BE2C (cell line): ENCODE measurements at places on chromosomes 7 and 10.

DNA sequence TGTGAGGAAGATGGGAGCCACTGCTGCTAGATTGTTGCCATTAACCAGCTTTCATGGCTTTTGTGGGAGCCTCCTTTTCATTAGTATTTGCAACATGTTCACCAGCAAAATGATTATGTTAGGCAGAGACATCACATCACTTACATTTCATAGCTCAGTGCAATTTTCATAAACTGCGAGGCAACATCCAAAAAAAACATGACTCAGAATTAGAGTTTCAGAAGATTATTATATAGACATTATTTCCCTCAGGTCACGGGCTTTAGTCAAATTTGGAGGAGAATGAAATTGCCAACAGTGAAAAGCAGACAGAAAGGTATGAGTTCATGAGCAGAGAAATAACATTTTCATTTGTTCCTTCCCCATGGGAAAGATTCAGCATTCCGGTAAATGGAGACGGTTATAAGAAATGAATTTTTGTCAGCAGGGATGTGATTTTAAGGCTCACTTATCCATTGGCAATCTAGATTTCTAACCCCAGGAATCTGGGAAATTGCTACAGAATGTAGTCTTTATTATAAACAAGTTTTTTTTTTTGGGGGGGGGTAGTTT, 573.2 kb downstream of the AUTS2 start:
- no peak for DNase-seq

DNA sequence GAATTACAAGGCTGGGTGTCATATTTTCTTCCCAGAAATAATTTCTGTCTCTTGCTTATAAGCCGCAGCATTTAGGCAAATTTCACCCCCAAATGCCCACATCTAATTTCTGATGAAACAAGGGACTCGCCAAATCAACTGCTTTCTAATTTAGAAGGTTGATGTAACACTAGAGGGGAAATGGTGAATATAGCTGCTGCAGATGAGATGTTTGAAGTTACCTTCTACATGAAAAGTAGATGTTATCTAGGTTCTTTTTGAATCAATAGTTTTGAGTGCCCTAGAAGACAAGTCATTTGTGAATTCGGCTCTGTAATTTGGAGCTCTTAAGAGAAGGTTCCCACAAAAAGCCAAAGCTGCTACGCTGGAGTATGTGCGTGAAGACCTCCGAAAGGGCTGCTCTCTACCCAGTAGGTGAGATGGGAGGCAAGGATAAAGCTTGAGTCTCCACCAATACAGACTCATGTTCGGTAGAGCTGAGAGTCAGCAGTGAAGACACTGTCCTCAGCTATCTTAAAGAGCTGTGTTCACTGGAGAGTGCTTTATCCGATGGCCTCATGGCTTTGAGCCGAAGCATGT, 99.5 kb downstream of the FANK1 start:
- no peak for DNase-seq

DNA sequence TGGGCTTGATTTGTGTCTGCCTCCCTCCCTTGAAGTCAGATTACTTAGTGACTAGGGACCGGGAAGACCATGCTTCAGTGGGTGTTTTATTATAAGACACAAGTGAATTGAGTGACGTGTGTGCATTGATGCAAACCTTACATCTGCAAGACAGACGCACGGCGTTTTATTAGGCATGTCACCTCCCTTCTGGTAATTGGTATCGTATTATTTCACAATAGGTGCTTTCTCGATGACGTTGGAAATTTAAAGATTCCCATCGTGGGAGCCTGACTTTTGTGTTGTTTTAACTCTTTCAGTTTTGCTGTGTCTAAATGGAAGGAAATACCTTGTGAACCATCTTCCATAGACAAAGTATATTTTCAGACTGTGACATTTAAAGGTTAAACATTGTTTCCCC, 132.6 kb downstream of the INSYN2A start:
- DNase-seq, result no peak

- DNase-seq, result no peak
These were observed 79.4 kb downstream of the CTBP2 start for GRCh38 chr10:125080984-125081383.

GRCh38 chr10:60425392-60426110, 35.9 kb upstream of the ANK3 start:
- no peak for DNase-seq

DNA sequence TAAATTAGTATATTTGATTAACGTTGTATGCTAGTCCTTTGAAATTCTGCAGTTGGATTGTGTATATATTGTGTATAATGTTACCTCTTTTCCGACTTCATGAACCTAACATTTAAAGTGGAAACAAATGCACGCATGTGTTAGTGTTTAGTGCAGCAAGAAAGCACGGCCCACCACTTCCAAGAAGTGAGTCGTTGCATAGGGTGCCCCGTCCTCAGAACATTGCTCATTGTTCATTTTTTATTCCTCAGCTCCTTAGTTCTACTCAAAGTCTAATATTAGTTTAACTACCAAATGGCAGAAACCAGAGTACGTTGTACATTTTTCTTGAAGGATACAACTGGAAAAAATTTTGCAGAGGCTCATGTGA, 407.6 kb downstream of the AUTS2 start:
- DNase-seq, result no peak

DNA sequence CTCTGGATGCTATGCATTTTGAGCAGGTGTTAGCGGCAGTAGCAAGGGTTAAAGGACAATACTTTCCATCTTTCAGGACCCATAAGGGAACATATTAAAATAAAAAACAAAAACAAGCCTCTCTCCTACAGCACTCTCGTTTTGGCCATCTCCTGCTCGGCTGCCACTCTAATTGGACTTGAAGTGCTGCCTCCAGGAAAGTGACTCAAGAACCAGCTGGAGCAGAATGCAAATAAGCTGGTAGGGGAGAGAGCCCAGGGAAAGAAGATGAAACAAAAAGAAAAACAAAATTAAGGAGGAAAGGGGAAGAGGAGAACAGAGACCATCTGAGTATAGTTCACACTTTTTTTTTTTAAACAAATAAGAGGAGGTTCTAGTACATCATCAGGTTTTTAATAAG, 65.6 kb downstream of the HBP1 start:
- no peak for DNase-seq

DNA sequence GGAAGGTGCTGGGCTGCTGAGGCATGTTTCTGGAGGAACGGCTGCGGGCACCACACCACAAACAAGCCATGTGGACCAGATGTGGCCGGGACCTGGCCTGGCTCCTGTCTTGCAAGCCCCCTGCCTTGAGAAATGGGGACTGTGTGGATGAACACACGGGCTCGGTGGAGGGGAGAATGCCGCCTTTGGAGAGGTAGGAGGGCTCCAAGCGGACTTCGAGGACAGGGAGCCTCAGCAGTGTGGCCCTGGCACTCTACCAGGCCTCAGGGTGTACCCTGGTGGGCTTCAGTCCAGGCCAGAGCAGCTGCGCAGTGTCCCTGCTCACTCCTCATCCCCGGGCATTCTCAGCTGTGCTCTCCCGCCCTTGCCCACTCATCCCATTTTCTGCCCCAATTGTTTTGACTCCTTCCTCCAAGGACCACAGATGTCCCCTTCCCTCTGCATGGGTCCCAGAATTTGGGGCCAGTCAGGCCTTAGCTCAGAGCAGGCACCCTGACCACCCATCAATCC, 31.5 kb downstream of the PWWP2B start:
- no peak for DNase-seq

DNA sequence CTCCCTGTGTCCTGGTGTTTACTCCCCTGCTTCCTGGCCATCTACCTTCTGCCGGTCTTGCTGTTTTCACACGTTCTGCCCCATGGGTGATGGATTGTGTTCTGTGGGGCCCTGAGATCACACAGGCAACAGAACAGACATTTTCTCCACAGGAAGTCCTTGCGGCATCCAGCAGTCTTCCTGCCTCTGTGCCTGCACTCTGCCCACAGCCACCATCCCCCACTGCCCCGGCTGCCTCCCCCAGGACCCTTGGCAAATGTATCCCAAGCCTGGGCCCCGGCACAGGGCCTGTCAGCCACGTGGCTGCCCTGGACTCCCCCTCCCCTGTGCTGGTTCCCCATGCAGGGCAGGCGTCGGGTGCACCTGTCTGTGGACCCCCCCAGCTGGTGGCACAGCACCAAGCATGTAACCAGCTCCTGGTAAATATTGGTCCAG, 184.2 kb downstream of the WDR37 start:
- DNase-seq, result no peak

DNA sequence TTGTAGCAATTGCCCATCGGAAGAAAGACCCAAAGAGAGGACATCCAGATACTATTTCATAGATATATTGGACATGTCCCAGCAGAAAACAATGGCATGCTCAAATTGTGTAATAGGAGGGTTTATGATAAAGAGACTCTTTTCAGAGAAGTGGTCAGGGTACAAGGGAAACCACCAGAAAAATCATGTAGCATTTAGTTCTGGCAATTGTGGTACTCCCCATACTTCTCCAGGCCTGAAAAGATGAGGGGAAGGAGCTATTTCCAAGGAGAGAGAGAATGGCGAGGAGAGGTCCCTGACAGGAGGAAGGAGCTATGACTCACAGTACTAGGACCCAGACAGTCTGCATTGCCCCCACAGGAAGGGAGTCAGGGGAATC, 68.4 kb upstream of the ADO start:
- no peak for DNase-seq

- DNase-seq, result no peak
These were observed 35.2 kb upstream of the ITPRID1 start for GRCh38 chr7:31478721-31479120.

DNA sequence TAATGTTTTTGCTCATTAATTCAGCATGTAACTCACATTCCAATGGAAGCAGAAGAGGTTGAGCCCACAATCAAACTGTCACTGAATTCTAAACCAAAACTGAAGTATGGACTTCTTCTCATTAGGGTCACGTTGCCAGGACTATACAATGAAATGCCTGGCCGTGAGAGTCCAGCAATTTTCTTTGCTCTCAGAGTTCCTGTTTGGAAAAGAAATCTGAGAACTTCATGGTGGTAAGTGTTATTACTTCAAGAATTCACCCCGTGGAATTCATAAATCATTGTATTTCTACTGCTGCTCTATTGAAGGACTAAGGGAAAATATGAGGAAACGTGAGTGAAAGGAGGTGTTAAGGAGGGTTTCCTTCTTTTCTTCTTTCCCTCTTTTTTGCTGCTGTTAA, 441.8 kb upstream of the AKR1E2 start:
- DNase-seq, result no peak

- DNase-seq, result no peak
These were observed 236.3 kb downstream of the SDK1 start for GRCh38 chr7:3537210-3537875.

DNA sequence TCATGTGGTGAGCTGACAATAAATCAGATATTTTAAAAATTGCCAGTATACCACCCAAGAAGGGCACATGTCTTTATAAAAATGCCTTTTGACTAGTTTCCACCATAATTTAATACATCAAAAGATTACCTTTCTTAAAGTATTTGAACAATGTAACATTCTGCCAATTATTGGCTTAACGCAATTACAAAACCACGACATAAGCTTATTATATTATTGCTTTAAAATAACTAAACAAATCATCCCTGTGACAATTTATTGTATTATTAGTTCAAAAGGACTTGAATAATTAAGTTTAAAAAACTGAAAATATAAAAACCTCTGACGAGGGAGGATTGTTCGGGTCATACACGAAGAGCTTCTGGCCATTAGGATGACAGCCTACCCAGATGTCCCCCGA, 9.6 kb upstream of the PON3 start:
- no peak for DNase-seq
